ENCODE measurements at places on chromosomes 7 and 10.

DNA sequence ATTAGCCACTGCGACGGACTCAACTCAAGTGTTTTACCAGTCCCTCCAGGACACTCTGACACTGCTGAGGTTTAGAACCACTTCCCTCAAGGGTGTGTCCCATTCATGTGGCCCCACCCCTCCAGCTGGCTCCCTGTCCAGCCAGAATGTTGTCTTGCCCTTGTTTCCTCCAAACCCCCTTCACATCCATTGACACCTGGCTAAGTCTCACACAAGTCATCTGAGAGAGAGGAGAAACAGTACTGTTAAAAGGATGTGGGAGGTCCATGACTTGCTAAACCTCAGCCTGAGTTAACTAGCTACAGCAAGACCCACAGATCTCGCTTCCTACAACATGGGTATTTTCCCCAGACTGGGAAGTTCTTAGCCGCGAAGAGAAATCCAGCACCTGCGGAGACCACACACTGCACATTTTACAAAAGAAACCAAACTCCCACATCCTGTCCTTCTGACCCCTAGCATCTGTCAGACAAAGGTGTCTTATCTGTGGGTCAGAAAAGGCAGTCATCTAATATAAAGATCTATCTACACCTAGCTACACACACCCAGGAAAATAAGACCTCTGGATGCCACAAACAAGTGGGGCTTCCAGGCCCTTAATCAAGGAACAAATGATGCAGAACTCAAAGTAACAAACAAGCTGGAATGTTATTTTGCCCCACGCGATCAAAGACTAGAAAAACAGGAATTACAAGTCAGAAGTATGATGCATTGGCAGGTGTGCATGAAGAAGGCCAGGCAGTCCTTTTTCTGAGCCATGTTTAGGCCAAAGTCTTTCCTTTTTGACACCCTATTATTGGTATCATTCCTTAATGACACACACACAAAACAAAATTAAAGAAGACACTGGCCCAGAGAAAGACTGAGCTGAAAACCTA is 13.9 kb downstream of the OSBPL3 start:
- no peak for DNase-seq

GRCh38 chr10:90963331-90963730 is 42.4 kb upstream of the ANKRD1 start:
- no peak for DNase-seq

GRCh38 chr7:122831436-122831835 is 54.8 kb downstream of the CADPS2 start:
- DNase-seq: no peak

- no peak for DNase-seq
Observed at GRCh38 chr10:51999096-51999495, 299.7 kb upstream of the CSTF2T start.

DNA sequence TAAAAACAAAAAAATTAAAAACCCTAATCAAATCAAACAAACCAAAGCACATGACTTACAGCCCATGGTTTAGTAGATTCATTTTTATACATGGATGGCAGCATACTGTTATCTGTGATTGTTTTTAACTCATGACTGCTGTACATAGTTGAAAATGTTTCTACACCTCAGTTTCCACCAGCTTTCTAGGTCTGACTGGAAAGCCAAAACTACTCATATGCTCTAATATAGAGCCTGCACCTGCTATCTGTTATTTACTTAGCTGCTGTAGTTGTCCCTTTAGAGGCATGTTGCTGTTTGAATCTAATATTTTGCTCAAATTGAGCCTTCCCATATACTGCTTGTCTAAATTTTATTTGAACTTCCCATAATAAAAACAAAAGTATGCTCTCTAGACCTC is 289.9 kb upstream of the LRRN3 start:
- DNase-seq: no peak

DNA sequence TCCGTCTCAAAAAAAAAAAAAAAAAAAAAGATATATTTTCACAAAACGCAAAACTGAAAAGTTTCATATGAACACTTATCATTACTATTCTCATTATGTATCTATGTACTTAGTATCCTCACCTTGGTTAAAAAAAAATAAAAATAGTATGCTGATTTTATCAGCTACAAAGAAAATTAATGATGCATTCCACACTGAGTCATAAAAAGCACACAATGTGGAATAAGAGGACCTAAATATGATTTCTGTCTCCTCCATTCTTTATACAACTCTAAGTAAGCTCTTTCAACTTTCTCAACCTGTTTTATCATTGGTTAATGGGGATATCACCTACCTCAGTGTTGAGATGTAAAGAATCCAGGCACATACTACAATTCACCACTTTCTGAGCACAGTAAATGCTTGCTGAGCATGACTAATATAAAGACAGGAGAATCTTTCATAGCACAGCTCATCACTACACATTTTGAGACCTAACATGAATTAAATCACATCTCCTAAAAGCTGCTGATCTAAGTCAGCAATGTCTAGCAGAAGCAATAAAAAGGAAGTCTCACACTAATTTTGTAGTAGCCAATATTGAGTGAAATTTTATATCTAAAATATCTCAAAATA is 2.7 kb downstream of the SNX13 start:
- DNase-seq: peak; percentile 9

DNA sequence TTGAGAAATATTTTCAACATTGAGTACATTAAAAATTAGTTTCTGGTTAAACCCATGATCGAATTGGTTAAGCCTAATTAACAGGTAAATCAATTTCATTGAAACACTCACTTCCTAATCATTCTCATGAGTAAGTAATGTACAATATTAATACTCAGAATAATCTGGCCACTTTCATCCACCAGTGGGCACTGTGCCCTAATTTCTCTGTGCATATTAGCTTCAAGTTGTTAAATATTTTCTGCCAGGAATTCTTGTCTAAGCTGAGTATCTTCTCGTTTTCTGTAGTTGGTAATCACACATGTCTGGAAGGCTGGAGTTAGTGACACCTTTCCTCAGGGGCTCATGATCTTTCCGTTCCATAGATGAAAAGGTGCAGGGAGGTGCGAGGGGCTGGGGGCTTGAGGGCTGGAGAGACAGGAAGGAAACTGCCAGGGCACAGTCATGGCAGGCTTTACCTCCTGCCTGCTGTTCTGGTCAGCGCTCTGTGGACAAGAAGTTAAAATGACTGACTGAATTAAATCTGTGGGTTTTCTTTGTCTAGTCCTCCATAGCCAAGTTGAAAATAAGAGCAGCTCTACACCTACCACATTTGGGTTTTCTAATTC is 71.9 kb downstream of the WIPF3 start:
- DNase-seq: peak; percentile 29

GRCh38 chr10:79411546-79412495 is 33.6 kb downstream of the ZCCHC24 start:
- no peak for DNase-seq

DNA sequence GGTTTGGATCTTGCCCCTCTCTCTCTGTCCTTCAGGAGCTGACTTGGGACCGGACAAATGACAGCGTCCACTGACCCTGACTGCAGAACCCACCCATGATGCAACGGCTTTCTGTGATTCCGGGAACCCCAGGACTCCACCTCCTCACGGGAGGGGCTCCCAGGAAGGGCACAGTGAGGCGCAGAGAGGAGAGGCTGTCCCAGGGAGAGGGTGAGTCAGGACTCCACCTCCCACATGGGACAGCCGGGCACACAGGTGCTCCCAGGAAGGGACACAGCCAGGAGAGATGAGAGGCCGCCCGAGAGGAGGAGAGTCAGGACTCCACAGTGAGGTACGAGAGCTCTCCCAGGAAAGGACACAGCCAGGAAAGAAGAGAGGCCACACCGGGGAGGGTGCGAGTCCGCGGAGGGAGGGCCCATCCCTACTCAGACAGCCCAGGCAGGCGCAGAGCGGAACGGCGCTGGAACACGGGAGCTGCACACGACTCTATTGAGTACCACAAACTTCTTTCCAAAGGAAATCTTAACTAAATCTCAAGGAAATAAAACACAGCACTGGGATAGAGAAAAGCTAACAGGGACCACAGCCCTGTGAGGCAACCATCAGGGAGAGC is 162.5 kb downstream of the MAD1L1 start:
- no peak for DNase-seq

DNA sequence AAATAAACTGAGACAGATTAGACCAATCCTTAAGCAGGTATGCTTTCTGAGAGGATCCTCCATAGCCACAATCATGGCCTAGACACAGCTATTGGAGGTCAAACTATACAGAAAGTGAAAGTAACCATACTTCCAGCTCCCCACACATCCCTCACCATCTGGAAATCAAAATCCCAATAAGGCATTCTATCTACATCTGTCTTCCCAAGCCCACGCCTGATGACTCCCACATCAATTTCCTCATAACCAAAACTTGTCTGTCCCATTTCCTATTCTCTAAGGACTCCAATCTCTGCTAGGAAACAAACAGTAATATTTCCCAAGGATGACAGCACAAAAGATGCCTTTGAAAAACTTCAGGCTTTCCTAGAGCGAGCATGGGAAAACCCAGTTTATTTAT is 247.3 kb upstream of the HPS1 start:
- DNase-seq: peak; percentile 9

DNA sequence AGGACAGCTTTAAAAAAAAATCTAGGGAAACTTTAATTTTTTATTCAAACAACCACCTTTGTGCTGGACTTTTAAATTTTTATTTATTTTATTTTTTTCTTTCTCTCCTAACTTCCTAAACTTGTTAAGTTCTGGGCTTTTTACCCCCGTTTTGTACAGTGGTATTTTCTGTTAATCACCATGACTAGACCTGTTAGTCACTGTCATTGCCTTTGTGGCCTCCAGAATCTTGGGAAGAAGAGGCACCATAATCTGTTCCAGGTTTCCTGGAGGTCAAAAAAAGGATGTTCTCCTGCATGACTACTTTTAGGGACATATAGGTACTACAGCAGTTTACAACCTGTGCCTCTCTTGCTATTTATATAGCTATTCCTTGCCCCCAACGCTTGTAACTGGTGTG is 31.1 kb upstream of the DDX50 start:
- DNase-seq: no peak

- peak; percentile 17 for DNase-seq
Observed at GRCh38 chr10:114379631-114380041, 24.7 kb downstream of the AFAP1L2 start.

GRCh38 chr7:451255-452225 is 68.1 kb downstream of the PDGFA start:
- DNase-seq: no peak

DNA sequence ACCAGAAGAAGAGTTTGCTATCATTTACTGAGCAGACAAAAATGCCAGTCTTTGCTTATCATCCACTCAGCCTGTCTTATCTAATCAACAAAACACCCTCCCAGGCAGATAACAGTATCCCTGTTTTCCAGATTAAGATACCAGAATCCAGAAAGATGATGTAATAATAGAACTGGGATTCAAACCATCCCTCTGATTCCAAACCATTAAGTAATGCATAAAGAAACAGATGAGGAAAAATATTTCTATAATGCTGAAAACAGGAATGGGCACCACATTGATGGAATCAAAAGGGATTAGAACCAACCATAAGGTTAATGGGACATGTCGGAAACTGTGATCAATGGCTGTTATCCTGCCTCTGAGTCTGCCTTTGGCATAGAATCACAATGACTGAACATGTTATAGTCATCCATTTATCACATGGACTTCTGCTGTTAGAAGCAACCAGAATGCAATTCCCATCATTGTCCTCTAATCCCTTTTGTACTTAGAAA is 92.1 kb upstream of the RSU1 start:
- DNase-seq: peak; percentile 37

DNA sequence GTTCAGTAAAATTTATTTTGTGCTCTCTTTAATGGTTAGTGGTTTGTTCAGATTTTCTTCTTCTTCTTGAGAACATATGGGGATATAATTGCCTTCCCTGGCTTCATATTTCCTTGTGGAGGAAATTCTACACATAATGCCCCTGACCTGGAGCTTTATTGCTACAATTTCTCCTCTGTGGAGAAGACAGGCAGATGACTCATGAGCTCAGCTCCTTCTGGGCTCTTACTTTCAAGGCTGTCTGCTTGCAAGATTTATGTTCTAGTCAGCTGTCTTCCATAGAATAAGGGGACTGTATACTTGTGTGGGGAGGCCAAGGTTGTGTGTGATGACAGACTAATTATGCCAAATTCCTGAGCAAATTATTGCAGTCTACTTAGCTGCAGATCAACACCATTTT is 1.6 kb downstream of the LRRD1 start:
- peak; percentile 51 for DNase-seq

GRCh38 chr10:15052121-15052520 is 8.4 kb downstream of the OLAH start:
- no peak for DNase-seq

DNA sequence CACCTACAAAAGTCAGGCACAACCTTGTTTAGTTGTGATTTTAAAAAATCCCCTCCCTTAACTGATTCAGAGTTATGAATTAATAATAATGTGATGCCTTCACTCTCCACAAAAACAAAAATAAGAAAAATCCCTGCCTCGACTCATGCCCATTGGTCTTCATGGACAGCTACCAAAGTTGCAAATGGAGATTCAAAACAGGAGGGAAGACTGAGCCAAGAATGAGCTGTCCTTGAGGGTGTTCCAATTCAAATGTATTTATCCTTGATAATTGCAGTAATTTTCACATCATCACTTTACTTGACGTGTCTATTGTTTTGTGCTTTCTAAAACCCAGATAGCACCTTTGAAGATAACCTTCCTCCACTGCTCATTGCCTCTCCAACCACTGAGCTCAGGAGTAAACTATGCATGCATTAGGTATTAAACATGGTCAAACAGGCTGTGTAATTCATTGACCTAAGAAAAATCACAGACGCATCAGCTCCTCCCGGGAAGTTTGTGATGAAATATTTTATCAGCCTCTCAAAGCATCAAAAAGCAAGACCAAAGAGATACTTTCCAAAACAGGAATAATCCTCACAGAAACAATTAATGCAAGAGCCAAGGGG is 712.7 kb upstream of the IGFBP3 start:
- DNase-seq: no peak

GRCh38 chr10:24874133-24874532 is 78.3 kb downstream of the PRTFDC1 start:
- no peak for DNase-seq

- DNase-seq: no peak
Observed at GRCh38 chr10:19817231-19817933, 1.1 kb downstream of the PLXDC2 start.

DNA sequence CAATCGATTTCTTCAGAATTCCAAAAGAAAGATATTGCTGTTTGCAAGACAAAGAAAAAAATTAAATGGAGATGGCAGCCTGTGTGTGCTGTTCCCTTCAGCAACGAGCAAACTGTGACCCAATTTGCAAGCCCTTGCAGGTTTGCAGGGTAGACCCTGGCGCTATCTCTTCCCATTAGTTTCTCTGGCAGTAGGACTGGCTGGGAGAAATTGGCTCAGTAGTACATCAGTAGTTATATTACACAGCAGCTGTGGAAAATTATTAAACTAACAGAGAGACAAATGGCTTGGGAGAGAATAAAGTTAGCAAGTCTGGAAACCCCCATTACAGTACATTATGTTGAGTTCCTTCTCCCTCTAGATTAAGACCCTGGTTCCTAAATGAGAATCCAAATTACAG is 116.4 kb upstream of the ITGB1 start:
- DNase-seq: no peak

- no peak for DNase-seq
Observed at GRCh38 chr10:105925045-105925785, 1239.3 kb downstream of the SORCS1 start.

GRCh38 chr7:18861514-18862118 is 255.8 kb downstream of the TWIST1 start:
- peak; percentile 73 for DNase-seq
